ENCODE measurements at places on chromosomes 16 and 17. TPM values are rescaled to one million over a fixed set of nuclear protein-coding genes. Genes with fewer than 3 reads are reported as not detected.

The ACSM3 gene
- 15.6 TPM for total RNA-seq

The DBNDD1 gene
- not detected for total RNA-seq

The ARHGDIG gene
- 39.7 TPM for total RNA-seq

The GAN gene
- total RNA-seq = 38.5 TPM

The MRPS23 gene
- total RNA-seq = 26.8 TPM

The BRICD5 gene
- 69.2 TPM for total RNA-seq

The SPIRE2 gene
- 65.3 TPM for total RNA-seq

The TBC1D3H gene
- total RNA-seq = not detected

The GSG1L gene
- not detected for total RNA-seq

The DPEP1 gene
- total RNA-seq = not detected

The ZSCAN10 gene
- total RNA-seq = not detected

The XYLT1 gene
- total RNA-seq = 9.4 TPM

The CCL18 gene
- not detected for total RNA-seq

The KRTAP4-7 gene
- total RNA-seq = not detected

The USH1G gene
- total RNA-seq = not detected

The CES5A gene
- total RNA-seq = not detected

The MYL11 gene
- not detected for total RNA-seq

The ELOB gene
- 68.1 TPM for total RNA-seq
